ENCODE measurements at places on chromosomes 6 and 20.

DNA sequence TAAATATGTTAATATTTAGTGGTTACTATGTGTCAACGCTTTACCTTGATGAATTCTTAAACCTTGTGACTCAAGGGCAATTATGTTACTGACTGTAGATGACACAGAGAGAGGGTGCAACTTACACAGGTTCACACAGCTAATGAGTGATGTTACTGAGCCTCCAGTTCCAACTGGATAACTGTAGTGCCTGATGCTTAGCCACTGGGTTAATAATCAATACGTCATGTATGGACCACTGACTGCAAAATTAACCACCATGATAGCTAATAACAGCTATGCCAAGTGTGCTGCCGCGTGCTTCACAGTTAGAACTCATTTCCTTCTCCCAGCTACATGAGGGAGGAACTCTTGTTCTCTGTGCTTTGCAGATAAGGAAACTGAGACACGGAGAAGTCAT, 45.4 kb downstream of the SIRPA start:
- DNase-seq: no peak

GRCh38 chr6:122248001-122248669, 151.3 kb upstream of the HSF2 start:
- no peak for DNase-seq

DNA sequence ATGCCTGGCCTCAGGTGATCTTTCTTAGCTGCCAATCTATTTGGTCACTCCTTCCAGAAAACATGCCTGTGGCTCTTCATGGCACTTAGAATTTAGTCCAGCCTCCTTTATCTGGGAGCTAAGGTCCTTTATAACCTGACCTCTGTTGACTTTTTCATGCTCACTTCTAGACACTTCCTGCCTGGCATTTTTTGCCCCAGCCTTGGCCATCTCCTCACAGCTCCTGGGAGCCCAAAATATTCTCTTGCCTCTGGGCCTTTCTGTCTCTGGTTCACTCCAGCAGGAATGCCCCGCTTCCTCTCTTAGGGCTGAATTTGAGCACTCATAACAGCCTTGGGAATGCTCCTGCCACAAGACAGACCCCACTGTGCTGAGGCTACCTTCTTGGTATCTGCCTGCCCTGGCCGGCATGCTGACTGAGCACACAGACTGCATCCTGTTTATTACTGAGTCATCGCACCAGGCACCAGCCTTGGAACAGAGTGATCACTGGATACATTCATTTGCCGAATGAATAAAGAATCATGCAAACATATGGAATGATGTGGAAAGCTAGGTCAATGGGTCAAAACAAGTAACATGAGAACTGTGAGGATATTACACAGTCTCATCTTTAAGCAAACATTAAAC, 5.8 kb upstream of the EEF1E1 start:
- no peak for DNase-seq

- no peak for DNase-seq
Observed at GRCh38 chr6:21107796-21108195, 485.8 kb upstream of the SOX4 start.

- DNase-seq: no peak
Observed at GRCh38 chr6:88296694-88297093, 130.5 kb upstream of the CNR1 start.

- DNase-seq: no peak
Observed at GRCh38 chr6:137043710-137044365, 927 bp downstream of the IL20RA start.

DNA sequence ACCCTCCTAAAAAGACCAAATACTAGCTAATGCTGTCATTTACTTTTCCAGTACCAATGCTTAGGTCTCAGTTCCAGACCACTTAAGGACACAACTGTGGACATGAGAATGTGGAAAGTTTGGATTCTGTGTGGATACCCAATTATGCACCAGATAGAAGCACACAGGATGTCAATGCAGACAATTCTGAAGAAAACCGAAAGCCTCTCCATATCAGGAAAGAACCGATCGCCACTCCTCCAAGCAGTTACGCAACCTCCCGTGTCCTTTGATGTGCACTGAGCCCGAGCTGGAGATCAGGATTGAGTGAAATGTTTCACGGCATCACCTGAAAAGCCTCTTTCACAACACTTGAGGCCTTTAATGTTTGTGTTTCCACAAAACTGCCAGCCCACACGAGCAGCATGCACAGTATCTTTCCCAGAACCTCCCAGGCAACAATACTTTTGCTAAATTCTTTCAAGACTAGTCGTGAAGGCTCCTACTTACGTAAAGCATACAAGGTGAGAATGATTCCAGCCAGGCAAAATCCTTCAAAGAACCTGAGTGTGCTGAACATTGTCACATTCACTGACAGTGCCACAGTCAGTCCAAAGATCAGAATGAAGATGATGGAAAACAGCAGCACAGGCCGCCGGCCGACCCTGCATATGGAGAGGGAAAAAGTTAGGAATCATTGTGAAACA, 47.0 kb downstream of the SLC22A23 start:
- no peak for DNase-seq

GRCh38 chr6:90217506-90218127, 79.0 kb downstream of the BACH2 start:
- DNase-seq: no peak
